ENCODE measurements at places on chromosomes 2 and 18.

DNA sequence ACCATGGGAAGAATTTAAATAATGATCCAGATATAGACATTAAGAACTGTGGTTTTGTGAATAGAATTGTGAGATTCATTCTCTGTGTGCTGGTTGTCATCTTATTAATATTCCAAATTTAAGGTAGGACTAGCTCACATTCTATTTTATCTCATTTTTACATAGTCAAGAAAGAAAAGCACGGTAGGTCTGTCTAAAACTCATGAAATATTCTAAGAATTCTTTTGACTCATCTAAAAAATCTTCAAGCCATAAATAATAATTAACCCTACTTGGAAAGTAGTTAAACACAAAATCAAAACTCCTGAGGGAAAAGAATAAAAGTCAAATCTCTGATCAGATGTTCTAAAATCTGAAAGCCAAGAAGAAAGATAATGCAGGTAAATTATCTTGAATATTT, 388.8 kb upstream of the CHAC2 start:
- no peak for DNase-seq

GRCh38 chr18:22320771-22321170, 96.9 kb downstream of the CTAGE1 start:
- DNase-seq: no peak

GRCh38 chr2:211408483-211408891, 852.1 kb downstream of the CPS1 start:
- DNase-seq: no peak

- no peak for DNase-seq
These were observed 264.5 kb downstream of the EIPR1 start for GRCh38 chr2:3113122-3113521.

GRCh38 chr18:59383851-59384250, 24.8 kb upstream of the LMAN1 start:
- no peak for DNase-seq

Measured in activated CD8-positive, alpha-beta memory T cell treated with anti-CD3 and anti-CD28 coated beads for 1 hour (primary cell).